ENCODE measurements at places on chromosomes 1 and 21.

DNA sequence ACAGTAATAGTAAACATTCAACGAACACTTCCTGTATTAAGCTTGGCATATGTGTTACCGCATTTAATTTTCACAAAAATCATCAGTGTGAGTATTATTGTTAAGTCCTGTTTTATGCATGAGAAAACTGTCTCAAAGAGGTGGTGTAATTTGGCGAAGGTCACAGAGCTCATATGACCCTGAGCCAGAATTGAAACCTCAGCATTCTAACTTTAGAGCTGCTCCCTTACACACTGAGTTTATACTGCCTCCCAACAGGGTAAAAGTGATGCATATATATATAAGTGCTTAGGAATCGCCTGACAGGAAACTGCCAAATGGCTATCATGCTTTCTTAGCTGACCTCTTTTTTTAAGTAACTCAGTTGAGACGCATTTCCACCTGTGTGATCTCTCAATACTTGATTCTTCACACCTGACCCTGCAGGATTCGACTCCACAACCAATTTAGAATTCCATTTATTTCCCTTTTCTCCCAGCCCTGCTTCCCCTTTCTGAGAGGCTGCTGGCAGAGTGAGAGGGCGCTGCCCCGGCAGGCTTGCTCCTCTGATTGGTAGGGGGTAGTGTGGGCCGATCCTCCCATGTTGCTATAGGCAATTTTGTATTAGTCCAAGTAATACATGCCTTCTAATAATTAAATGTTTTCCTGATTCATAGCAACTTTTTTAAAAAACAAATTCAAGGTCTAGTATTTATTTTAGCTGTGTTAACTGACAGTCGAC lies 40.5 kb downstream of the ZBTB40 start:
- H3K27ac ChIP-seq = no peak overlapping the region
- H3K4me1 ChIP-seq = no peaks in the 10 kb centered on the region
- no peaks in the 10 kb centered on the region for H3K27me3 ChIP-seq

DNA sequence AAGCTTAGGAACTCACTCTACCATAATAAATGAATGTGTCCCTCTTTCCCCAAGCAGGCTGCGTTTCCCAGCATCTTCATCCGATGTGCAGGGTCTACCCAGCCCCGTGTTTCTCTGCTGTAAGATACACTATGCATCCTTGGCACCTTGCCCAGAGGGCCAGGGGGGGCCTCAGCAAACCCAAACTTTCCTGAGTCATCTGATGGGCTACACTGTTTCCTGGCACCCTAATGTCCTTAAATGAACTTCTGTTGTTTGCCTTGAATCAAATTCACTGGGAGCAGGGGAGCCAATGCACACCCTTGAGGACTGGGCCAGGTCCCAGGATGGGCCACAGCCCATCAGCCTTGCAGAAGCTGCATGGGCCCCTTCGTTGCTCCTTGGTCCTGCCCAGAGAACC lies 145.5 kb downstream of the IGSF21 start:
- H3K27ac ChIP-seq = no peak overlapping the region
- H3K4me3 ChIP-seq = no peak overlapping the region
- no peaks in the 10 kb centered on the region for H3K27me3 ChIP-seq
- no peaks in the 10 kb centered on the region for H3K36me3 ChIP-seq

DNA sequence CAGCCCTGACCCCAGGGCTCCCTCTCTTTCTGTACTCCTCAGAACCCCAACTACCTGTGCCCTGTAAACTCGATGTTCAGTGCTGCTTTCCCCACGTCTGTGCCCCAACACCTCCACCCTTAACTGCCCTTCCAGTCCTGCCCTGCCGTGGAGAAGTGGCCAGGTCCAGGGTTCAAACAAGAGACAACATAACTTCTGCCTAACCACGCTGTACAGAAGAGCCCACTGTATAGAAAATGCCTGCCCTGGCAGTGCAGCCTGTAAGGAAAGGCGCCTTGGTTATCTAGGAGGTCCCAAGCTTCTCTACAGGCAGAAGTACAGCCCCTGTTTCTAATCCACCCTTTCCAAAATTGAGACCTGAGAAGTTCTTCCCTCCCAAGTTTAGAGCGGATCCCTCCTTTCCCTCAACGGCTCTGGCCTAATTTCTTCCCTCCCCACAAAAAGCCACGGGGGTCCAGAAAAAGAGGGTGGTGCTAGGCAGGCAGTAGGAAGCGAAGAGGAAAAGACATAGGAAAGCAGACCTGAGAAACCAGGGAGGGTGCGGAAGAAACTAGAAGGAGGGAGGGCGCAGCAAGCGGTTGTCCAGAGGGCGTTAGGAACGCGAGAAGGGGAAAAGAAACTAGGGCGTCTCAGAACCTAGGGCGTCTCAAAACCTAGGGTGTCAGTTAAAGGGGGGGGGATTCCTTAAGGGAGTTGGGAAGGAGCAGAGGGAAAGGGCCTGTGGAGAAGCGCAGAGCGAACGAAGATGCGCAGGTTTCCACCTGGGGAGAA lies 3.2 kb downstream of the DMRTA2 start:
- H3K27ac ChIP-seq = no peak overlapping the region
- H3K4me3 ChIP-seq = no peak overlapping the region
- DNase-seq = no peak
- peaks cover 13% of the 10 kb centered on the region for H3K4me1 ChIP-seq

- H3K36me3 ChIP-seq = no peaks in the 10 kb centered on the region
- no peak for DNase-seq
- H3K4me1 ChIP-seq = no peaks in the 10 kb centered on the region
- no peak overlapping the region for H3K27ac ChIP-seq
- H3K4me3 ChIP-seq = no peak overlapping the region
These were observed 81.9 kb upstream of the PRRC2C start for GRCh38 chr1:171403393-171403792.

GRCh38 chr1:50880373-50880772 lies 79.7 kb downstream of the FAF1 start:
- no peaks in the 10 kb centered on the region for H3K4me1 ChIP-seq
- no peak overlapping the region for H3K4me3 ChIP-seq

GRCh38 chr1:45478121-45478814 lies 12.7 kb downstream of the TESK2 start:
- H3K27ac ChIP-seq = no peak overlapping the region
- H3K4me3 ChIP-seq = no peak overlapping the region
- no peaks in the 10 kb centered on the region for H3K36me3 ChIP-seq
- DNase-seq = no peak

DNA sequence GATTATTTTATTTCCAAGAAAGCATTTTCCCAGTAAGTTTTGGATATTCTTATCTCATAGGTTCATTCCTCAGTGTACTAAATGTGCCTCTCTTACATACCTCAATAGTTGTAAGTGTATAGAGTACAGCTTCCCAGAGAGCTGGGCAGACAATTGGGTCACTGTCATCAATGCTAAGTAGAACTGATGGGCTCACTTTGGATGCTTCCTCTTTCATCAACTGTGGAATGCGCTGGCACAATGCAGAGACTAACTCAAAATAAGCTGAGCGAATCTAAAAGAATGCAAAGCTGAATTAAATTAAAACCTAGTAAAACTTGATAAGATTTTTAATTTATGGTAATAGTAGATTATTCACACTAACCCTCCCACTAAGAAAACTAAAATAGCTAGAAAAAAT lies 21.5 kb downstream of the LTN1 start:
- H3K27me3 ChIP-seq = no peaks in the 10 kb centered on the region
- H3K4me3 ChIP-seq = no peak overlapping the region
- H3K4me1 ChIP-seq = no peaks in the 10 kb centered on the region
- DNase-seq = no peak

Data from T-cell (primary cell).